ENCODE measurements at places on chromosomes 3 and 15.

DNA sequence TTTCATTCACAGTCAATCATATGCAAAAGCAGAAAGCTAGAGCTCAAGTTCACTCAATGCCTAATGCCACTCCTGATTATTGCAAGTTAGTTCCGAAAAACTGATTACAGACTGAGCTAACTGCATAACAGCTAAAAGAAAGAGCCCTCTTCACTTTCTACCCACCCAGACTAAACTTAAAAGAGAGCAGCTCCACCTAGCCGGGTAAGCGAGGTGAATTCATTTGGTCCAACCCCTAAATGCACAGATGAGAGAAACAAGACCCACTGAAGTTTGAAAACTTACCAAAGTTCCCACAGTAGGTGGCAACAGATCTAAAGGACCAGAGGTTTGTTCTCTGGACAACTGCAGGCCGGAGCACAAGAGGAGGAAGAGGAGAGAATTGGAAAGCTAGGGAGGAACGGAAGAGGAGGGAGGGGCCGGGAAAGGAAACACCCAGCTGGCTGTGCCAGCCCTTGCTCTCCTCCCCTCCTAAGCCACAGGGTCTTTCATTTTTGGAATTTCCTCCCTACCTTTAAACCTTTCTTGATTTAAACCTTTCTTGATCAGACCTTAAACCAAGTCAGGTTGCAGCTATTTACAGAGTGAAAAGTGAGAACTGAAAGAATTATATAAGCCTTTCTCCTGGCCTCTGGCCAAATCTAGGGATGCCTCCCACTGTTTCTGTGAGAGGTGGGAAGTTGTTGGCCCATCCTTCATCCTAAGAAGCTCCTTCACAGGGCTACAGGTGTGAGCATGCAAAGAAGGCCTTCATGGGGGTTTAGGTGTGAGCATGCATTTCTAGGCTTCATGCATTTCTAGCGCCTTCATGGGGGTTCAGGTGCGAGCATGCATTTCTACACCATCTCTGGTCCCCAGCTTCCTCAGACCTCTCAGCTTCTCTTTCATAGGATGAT is 114.7 kb upstream of the LMOD3 start:
- DNase-seq = no peak

DNA sequence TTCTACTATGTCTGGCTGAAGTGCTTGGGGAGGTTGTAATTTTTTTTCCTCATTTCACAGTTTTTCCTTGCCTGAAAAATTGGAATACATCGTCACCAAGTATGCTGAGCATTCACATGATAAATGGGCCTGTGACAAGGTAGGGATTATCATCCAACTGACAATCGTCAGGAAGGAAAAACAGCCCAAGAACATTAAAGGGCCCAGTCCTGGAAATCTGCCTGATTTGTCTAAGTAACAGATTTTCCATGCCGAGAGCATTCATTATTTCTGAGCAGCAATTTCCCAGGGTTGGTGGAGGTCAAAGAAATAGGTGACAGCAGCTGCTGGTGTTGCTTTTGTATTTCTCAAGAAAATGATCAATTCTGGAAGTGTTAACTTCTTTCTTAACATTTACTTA is 226.0 kb upstream of the CHRM5 start:
- peak; percentile 17 for DNase-seq

- no peak for DNase-seq
These were observed 171.8 kb downstream of the SMAD6 start for GRCh38 chr15:66873856-66874255.

- DNase-seq = no peak
These were observed 36.6 kb upstream of the UBL7 start for GRCh38 chr15:74497584-74497983.

DNA sequence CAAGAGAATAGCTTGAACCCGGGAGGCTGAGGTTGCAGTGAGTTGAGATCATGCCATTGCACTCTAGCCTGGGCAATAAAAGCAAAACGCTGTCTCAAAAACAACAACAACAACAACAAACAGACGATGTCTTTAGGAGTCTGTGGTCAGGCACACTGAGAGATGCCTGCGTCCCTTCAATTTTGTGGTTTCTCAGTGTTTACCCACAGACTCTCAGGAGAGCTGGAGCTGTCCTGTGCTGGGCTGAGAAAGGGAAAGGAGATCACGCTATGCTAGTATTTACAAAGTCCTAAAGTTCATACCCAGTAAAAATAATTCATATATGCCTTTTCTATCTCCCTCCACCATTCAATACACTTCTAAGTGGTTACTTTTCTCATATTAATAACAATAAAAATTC is 6.3 kb downstream of the LAMP3 start:
- DNase-seq = no peak

DNA sequence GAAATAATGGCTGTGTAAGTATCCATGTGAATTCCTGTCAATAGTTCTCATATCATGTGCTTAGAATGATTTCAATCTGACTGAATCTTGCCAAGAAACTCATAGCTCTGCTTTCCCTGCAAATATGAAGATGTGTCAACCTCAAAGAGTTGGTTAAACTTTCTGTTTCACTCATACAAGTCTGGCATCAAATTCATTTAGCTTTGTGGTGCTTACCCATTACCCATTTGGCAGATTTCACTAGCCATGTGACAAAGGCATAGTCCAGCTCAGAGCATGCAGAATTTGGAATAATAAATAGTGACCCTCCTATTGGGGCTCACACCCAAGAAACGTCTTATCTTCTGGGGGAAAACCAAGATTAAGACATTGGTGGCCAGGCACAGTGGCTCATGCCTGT is 256.6 kb upstream of the TPRG1 start:
- DNase-seq = peak; percentile 53

DNA sequence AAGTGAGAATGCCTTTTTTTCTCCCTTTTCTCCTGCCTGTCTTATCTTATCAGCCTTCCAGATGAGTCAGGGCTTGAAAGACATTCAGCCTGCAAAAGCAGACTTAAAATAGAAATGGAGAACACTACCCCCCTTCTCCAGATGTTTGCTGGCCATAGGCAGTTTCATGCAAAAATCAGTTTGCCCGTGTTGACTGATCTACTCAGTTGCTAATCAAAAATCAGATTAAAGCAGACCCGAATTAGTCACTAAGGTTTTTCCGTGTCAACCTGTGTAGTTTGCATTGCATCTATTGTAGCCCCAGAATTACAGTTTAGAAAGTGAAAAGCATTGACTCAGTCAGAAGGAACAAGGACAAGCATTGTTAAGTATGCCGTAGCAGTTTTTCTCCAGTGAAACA is 56.2 kb downstream of the IL5RA start:
- no peak for DNase-seq

All from fibroblast of skin of abdomen (primary cell).